Activated effector memory CD4-positive, alpha-beta T cell treated with anti-CD3 and anti-CD28 coated beads, Interleukin-2, amount 50 U/mL, for 16 hours (primary cell): ENCODE measurements at places on chromosomes 16 and 17.

DNA sequence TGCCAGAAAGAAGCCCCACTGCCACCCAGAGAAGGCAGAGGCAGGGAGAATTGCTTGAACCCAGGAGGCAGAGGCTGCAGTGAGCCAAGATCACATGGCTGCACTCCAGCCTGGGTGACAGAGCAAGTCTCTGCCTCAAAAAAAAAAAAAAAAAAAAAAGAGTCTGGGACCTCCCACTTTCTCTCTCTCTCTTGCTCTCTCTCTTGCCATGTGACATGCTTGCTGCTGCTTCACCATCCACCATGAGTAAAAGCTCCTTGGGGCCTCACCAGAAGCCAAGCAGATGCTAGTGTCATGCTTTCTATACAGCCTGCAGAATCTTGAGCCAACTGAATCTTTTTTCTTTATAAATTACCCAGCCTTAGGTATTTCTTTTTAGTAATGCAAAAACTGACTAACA, 21.5 kb upstream of the SRSF1 start:
- no peak for DNase-seq

GRCh38 chr17:63477480-63478440, 899 bp downstream of the ACE start:
- DNase-seq, result no peak

DNA sequence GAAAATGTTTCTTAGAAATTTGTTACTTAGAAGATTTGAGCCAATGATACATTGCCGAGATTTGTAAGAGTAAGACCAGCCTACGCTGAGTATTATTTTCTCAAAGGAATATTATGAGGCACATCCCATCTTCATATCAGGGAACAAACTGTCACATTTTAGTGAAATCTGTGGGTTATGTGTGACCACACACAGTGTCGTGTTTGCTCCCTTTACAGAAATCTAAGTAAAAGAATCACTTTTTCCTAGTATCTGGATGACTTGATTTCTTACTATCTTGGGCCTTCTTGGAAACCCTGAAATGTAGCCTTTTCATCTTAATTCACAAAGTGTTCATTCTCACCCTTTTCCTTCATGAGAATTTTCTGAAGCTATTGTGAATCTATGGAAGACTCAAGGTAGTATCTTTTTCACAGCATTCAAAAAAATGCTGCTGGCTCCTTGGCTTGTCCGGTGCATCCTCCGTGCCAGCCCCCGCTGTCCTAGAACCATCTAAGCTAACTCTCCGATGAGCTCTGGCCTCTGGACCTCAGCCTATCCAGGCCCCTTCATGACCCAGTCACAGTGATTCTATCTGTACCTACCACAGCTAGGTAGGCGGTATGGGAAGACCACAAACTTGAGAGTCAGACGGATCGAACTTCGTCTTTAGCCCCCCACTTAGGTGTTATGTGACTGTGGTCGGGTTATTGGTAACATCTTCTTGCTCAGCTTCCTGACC, 524.3 kb downstream of the MAF start:
- DNase-seq, result no peak

- no peak for DNase-seq
Observed at GRCh38 chr17:9158544-9159452, 137.5 kb downstream of the NTN1 start.

- peak; percentile 19 for DNase-seq
Observed at GRCh38 chr17:40522250-40522960, 21.0 kb upstream of the TNS4 start.

DNA sequence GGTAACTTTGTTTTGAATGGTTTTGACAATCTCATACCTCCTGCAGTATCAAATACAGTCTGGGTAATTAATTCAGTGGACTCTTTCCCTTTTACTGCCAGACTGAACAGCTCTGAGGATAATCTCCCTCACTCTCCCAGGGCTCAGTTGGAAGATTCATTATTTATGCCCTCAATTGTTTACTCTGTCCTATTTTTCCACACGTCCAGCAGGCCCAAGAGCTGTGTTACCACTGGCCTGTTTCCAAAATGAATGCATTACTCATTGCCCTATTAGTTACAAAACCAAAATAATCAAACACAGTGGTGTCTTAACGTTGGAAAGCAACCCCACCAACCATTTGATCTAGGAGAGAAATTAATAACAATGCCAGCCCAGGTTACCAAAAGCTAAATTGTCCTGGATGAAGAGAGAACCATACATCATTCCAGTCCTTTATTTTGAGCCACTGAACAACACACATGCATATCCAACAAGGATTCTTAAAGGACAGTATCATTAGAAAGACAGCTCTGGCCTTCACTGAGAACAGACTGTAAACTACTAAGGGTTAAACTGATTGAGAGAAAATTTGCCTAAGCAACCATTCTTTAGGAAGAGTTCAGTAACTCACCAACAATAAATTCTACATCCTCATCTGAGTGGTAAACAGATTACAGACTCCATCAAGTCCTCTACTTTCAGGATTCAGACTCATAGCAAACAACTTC, 34.5 kb downstream of the FAM222B start:
- no peak for DNase-seq

GRCh38 chr16:62909597-62909996, 873.4 kb upstream of the CDH8 start:
- no peak for DNase-seq

GRCh38 chr17:39845052-39845846, 18.9 kb downstream of the IKZF3 start:
- no peak for DNase-seq

- no peak for DNase-seq
Observed at GRCh38 chr17:30831257-30831656, 509 bp upstream of the ATAD5 start.

- peak; percentile 49 for DNase-seq
Observed at GRCh38 chr17:64773386-64773835, 111.3 kb upstream of the SMURF2 start.

GRCh38 chr16:56279132-56279531, 87.8 kb downstream of the GNAO1 start:
- DNase-seq, result peak; percentile 83

GRCh38 chr17:82892899-82893565, 53.2 kb upstream of the ZNF750 start:
- DNase-seq, result peak; percentile 84

DNA sequence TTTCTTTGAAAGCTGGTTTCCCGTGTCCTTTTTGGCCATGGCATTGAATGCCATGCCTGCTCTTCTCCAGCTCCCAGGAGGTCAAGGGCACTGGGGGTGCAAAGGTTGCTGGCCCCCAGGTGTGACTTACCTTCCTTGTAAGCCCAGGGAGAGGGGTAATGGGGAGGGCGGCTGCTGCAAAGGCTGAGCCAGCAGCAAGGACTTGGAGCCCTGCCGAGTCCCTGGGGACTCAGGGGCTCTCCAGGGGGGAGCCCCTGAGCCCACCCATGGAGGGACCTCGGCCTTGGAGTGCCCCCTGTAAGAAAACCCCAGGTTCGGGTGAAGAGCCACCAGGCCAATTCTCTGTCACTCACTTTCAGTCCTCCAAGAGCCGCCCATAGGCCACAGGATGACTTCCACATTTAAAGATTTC, 5.9 kb upstream of the CCL22 start:
- DNase-seq, result peak; percentile 34

GRCh38 chr17:82098939-82099763, 1.1 kb upstream of the FASN start:
- no peak for DNase-seq

GRCh38 chr17:81558941-81559806, 7.0 kb upstream of the FAAP100 start:
- DNase-seq, result no peak

- DNase-seq, result no peak
Observed at GRCh38 chr16:53995378-53995777, 291.2 kb downstream of the IRX3 start.

DNA sequence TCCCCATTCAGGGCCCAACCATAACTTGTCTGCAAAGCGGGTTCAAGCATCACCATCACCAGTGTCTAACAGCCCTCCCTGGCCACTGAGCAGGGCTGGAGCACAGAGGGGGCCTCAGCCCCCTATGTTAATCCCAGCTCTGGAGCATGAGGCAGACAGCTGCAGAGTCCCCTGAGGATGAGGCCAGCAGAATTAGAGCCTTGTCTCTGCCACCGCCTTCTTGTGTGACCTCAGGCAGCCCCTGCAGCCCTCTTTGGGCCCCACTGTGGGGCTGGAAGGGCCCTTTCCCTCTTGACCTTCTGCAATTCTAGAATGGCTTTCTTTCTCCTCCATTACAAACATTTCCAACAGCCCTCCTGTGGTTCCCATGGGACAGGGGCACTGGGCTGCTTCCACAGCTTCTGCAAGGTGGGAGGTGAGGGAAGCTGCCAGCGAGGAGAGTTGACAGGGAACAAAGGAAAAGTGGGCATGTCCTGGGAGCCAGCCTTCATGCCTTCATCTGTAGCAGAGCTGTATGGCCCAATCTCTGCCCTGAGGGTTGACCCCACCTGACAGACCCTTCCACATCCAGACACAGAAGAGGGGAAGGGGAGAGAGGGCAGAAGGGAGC, 65.7 kb downstream of the TMEM132E start:
- DNase-seq, result no peak

- DNase-seq, result peak; percentile 55
Observed at GRCh38 chr17:9090641-9091096, 69.4 kb downstream of the NTN1 start.

DNA sequence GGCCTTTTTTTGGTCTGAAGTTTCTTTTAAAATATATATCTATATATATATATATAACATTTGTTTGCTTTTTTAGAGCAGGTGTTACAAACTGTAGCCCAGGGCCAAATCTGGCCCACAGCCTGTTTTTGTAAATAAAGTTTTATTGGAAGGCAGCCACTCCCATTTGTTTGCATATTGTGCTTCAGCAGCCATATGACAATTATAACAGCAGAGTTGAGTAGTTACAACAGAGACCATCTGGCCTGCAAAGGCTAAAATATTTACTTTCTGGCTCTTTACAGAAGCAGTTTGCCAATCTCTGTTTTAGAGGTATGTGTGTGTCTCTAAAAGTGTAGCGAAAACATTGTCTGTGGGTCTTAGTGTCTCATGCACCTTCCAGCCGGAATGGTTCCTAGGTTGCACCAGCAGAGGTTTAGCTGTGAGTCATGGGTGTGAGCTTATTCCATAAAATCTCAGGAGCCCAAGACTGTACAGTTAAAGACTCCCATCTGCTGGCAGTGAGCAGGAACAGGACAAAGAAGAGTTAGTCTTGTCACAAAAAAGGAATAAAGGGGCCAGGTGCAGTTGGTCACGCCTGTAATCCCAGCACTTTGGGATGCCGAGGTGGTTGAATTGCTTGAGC, 23.8 kb downstream of the LCMT1 start:
- DNase-seq, result no peak

DNA sequence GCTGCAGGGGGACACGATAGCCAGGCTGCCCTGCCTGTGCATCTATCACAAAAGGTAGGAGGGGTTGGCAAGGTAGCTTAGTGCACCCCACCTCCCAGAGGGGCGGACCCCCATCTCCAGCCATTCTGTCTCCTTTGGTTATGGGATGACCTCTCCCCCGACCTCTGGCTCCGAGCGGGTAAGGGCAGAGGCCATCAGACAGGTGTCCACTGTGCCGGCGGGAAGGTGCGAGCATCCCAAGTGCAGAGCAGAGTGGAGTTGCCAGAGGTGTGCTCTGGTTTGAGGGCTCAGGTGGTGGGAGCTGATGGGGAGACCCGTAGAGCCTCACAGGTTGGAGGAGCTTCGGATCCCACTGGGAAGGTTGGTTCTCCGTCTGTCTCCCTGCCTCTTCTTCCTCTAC, 11.7 kb downstream of the LDHD start:
- DNase-seq, result no peak

DNA sequence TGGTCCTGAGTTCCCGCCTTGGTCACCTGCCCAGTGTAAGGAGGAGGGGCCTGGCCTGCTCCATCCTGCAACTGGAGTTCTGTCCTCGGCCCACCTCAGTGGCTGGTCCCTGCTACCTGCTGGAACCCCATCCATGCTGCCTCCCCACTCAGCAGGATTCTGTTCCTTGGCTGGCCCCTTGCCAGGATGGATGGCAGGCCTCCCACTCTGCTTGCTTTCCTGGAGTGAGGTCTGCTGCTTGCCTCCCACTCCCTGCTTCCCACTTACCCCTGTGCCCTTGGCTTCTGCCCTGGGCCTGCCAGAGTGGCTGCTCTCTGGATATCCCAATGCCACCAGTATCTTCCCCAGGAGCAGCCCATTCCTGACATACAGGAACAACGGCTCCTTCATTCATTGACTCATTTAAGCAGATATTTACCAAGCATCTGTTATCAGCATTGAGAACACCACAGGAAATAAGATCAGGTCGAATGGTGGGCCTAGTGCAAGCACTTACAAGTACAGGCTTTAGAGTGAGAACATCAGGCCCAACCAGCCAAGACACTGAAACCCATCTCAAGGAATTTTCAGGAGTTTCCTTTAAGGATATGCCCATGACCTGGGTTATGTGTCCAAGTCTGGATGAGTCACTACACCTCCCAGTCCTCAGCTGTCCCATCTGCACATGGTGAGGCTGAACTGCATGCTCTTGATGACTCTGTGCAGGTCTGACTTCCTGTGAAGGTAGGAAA, 17.0 kb upstream of the RPRML start:
- no peak for DNase-seq

GRCh38 chr16:70696952-70697593, 11.2 kb upstream of the MTSS2 start:
- DNase-seq, result no peak

DNA sequence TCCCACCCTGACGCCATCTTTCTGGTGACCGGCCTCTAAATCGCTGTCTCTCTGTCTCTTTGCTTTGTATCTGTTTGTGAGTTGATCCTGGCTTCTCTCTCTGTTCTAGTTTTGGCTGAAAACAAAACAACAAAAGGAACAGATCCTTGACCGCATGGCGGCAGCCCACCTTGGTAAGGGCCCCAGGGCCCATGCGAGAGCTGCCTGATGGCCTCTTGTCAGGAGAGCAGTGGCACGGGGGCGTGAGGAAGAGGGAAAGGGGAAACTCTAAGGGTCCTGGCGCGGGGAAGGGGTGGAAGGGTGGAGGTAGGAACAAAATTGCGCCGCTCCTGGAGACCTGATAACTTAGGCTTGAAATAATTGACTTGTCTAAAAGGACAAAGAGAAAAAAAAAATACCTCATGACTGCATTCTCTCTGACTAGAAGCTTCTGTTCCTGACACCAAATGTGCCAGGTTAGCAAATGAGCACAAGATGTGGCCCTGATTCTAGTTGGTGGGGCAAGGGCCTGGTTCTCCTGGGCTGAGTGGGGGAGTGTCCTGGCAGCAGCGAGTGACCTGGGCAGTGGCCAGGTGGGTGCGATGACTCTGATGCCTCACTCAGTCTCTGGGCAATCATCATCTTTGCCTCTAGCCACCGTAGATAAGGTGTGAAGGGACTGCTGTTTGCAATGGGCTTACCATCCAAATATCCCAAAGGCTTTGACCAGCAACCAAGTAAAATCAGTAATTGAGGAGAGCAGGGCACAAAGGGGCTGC, 66.0 kb downstream of the YPEL2 start:
- DNase-seq, result peak; percentile 46

DNA sequence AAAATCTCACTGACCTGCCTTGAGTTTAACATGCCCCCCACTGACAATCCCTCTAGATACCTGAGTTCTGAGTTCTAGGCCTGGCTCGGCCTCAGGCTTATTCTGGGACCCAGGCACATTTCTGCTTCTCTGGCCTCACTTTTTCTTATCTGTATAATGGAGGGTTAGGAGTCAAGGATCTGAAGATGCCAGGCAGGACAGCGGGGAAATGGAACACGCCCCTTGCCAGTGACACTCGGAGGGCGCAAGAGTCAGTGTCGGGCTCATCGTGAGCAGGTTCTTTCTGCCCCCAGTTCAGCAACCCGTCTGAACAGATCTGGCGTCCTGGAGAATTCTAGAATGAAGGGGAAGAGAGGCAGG, 567 bp upstream of the MT3 start:
- no peak for DNase-seq

GRCh38 chr16:14405611-14406537, 224.2 kb downstream of the PARN start:
- DNase-seq, result peak; percentile 69
